ENCODE measurements at places on chromosomes 12 and 14. TPM values are rescaled to one million over a fixed set of nuclear protein-coding genes. Genes with fewer than 3 reads are reported as not detected.

- DNase-seq: no peak
Measured at GRCh38 chr12:132294121-132295034, 35.0 kb downstream of the GALNT9 start.

DNA sequence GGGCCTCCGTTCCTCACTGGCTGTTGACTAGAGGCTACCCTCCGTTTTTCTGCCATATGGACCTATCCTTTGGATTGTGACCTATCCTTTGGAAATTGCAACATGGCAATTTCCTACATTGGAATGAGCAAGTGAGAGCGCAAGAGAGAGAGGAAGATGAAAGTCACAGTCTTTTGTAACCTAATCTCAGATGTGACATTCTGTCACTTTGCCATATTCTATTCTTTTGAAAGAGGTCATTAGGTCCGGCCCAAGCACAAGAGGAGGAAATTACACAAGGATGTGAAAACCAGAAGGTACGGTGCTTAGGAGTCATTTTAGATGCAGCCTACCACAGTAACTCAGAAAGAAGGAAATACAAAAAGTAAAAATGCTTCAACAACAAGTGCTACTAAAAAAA lies 47.3 kb upstream of the SRP54 start:
- DNase-seq: no peak

Gene KRT85
- total RNA-seq: under 0.01 TPM

DNA sequence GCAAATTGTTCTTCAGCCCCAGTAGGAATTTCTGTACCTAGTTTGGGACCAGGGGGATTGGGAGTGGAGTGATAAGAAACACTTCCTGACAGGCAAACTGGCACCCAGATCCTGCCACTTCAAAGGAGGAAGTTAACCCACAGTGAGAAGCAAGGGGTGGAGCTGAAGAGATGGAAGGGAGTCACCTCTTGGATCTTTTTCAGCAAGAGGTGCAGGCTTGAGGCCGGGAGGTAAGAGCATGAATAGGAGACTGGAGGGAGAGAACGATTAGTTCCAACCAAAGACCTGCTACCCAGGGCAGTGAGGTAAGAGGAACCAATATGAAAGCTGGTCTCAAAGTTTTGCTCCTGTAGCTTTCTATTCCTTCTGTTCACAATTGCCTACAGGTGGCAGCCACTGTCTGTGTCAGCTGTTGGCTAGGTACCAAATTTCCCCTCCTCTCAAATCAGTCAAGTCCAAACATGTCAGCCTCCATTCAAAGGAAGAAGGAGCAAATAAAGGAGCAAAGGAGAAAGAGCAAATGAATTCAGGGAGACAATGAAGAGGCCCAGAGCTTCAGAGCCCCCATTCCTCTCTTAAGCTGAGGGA lies 14.9 kb upstream of the TAC3 start:
- DNase-seq: no peak

- no peak for DNase-seq
Measured at GRCh38 chr12:122518908-122519307, 7.8 kb downstream of the RSRC2 start.

DNA sequence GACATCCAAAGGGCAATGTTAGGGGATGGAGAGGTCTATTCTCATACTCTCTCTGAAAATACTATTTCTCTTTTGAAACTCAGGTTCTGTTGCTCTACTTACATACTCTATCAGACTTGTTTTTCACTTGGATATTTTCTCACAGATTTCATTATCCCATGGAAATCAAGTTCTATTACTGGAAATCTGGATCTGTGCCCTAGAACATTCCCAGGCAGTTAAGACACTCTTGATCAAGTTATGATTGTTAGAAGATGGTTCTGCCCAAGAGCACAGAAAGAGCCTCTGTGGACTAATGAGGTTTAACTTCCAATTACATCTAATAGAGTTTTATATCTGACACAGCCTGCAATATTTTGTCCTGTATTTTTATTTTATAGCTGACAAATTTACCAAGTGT lies 591.0 kb upstream of the ATP2B1 start:
- no peak for DNase-seq

Gene SLC6A13
- total RNA-seq: not detected

- DNase-seq: no peak
Measured at GRCh38 chr12:128753438-128753837, 70.3 kb downstream of the SLC15A4 start.

All from pulmonary artery endothelial cell (primary cell).